Foreskin keratinocyte (primary cell): ENCODE measurements at places on chromosomes 3 and 15. TPM values are rescaled to one million over a fixed set of nuclear protein-coding genes. Genes with fewer than 3 reads are reported as not detected.

The RNU5B-1 gene
- not detected in 2 replicates for polyA plus RNA-seq

The LDHAL6B gene
- polyA plus RNA-seq = not detected in 2 replicates

The CYP8B1 gene
- polyA plus RNA-seq = not detected in 2 replicates

The GOLGA8S gene
- polyA plus RNA-seq = 0.02 TPM in 1 of 2 replicates, not detected in the other

The NCEH1 gene
- polyA plus RNA-seq = 4.9 and 6.3 TPM in 2 replicates

The CA12 gene
- 8.8 and 10.6 TPM in 2 replicates for polyA plus RNA-seq

The IQCF5 gene
- polyA plus RNA-seq = not detected in 2 replicates

The LACTB gene
- 10.8 and 11.0 TPM in 2 replicates for polyA plus RNA-seq

The SV2B gene
- polyA plus RNA-seq = not detected in 2 replicates

The CALML4 gene
- polyA plus RNA-seq = 5.5 and 8.1 TPM in 2 replicates

The USP4 gene
- polyA plus RNA-seq = 19.5 and 21.7 TPM in 2 replicates

The RTP3 gene
- polyA plus RNA-seq = not detected in 2 replicates

The MKRN2 gene
- polyA plus RNA-seq = 14.1 and 16.3 TPM in 2 replicates

- peak; percentile 42 for DNase-seq
Observed at GRCh38 chr3:172313671-172314070, 134.6 kb downstream of the GHSR start.

DNA sequence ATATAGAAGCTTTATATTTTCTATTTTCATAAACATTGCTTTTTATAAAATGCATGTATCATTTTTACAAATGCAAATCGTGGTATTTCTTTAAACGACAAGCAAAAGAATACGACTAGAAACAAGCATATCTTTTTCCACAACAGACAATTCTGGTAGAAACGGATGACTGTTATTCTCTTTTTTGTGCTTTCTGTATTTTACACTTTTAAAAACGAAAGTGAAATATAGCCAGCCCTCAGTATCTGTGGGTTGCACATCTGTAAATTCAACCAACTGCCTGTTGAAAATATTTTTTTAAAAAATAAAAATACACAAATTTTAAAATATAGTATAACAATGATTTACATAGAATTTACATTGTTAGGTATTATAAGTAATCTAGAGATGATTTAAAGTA is 61.3 kb downstream of the PRTG start:
- DNase-seq = no peak

GRCh38 chr3:37660782-37661181 is 200.9 kb upstream of the CTDSPL start:
- peak; percentile 86 for DNase-seq

DNA sequence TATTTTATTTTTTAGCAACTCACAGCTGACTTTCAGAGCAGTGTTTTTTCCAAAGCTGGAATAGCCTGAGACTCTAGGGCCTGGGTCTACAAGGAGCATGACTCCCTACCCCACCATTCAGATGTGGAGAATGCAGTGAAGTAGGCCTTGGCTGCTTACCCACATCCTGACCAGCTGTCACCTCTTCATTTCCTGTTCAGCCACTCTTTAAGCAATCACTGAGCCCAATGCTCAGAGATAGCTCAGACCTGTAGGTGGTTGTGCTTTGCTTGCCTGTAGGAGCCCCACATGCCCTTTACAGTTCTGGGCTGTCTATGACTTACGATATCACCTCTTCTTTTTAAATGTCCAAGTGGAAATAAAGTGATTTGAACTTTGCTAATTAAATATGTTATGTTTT is 148.1 kb downstream of the NEK11 start:
- DNase-seq = peak; percentile 19

GRCh38 chr15:33126559-33127290 is 67.8 kb downstream of the FMN1 start:
- DNase-seq = peak; percentile 90

DNA sequence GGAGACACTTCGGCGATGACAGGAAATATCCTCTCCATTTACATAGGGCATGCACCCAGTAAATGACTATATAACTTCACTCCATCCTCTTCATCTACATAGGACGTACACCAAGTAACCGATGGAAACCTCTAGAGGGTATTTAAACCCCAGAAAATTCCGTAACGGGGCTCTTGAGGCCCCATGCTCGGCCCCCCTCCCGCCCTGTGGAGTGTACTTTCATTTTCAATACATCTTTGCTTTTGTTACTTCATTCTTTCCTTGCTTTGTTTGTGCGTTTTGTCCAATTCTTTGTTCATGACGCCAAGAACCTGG is 7.5 kb upstream of the FAM107A start:
- DNase-seq = no peak

DNA sequence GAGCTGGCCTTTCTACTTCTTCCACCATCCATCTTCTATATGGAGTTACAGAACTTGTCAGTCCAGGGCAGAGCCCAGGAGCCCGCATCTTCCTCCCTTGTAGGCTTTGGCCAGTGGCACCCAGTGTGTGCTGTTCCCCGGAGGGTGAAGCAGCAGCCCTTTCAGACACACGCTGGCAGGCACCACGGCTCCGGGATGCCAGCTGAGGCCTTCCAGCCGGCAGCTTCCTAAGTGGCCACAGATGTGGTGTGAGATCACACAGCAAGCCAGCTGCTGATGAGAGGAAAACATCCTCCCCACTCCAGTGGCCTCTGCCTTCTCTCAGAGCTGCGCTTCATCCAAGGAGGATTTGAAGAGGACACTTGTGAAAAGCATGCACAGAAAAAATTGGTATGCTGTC is 24.1 kb downstream of the CRABP1 start:
- DNase-seq = no peak

DNA sequence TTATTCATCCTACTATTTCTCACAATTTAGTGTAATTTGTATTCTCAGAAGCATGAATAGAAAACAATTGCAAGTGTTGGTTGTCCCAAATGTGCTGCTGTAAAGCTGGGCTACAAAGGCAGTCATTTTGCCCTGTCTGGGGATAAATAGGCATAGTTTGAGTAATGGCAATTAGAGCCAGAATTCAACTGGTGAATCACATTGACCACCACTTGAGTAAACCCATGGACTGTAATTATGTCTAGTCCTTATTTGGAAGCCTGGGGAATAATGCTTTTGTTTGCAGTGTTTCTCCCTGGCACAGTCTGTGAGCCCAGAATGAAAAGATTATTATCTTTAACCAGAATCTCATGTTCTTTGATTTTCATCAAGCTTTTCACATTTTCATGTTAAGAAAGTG is 30.5 kb upstream of the CHL1 start:
- DNase-seq = no peak

- DNase-seq = no peak
Observed at GRCh38 chr3:164049847-164050246, 1028.4 kb downstream of the SI start.

DNA sequence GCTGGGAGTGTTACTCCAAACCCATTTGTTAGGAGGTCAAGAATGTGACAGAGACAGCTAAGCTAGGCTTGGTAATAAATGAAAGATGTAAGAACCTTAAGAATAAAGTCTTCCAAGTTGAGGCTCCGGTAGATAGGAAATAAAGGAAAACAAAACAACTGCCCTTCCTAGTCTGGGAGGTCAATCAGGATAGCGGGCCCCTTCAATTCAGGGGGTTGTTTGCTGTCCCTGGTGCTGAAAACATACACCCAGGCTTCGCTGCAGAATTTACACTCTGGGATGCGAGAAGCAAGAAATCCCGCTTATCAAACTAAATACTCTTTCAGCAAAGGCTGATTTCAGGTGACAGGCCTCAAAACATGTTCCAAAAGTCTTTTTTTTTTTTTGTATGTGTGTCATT is 393.4 kb downstream of the NTRK3 start:
- DNase-seq = peak; percentile 15

DNA sequence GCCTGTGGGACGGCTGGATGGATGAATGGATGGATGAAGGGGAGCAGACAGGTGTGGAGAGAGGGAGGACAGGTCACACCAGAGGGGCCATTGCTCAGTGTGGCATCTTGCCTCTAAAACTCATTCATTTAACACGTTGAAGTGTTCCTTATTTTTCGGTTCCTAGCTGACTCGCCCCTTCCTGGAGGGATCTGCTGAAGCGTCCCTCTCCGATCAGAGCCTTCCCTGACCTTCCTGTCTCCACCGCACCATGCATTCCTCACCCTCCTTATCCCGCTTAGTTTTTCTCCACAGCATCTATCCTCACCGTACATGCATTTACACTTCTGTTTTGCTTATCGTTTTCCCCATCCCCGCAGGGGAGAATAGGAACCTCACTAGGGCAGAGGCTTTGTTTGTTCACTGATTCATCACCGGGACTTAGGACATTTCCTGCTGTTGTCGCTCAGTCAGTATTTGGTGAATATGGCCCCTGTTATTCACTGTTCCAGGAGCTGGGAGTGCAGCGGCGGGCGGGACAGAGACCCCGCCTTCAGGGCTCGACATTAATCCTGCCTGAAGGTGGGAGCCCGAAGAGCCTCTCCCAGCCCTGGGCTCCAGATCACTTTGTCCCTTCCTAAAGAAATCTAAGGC is 32.0 kb downstream of the FOXL2 start:
- DNase-seq = peak; percentile 49

- DNase-seq = no peak
Observed at GRCh38 chr3:104347291-104347690, 1019.4 kb upstream of the ALCAM start.

DNA sequence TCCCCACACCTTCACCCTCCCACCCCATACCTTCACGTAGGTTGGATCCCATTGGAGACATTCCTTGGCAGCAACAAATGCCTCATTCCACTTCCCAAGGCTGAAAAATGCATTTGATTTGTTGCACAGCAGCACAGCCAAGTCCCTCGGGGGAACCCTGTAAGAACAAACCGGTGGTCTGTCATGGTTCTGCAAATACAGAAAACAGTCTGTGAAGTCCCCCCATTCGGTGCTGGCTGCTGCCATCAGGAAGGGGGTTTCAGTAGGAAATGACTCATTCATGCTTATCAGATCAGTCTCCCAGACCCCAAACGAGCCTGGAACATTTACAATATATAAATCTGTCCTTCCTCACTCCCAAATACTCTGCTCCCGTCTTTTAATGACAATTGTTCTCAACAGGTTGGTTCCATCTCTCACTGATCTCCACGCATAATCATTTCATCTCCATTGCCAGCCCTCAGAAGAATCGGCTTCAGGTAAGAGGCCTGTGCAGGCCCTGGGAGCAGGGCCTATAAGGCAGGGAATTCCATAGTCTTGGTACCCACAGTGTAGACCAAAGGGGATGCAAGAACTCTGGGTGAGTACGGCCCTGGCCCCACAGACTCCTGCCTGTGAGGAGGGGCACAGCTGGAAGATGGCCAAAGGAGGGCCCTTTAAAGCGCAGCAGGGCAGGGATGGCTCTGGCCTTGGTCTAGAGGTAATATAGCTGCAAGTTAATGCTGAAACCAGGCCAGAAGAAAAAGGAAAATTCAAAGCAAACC is 41.6 kb downstream of the TRANK1 start:
- DNase-seq = no peak

GRCh38 chr3:5282703-5283102 is 95.2 kb downstream of the EDEM1 start:
- no peak for DNase-seq

- peak; percentile 87 for DNase-seq
Observed at GRCh38 chr3:88986834-88987233, 120.6 kb upstream of the EPHA3 start.

GRCh38 chr3:194489736-194490612 is 3.2 kb upstream of the ATP13A3 start:
- no peak for DNase-seq

DNA sequence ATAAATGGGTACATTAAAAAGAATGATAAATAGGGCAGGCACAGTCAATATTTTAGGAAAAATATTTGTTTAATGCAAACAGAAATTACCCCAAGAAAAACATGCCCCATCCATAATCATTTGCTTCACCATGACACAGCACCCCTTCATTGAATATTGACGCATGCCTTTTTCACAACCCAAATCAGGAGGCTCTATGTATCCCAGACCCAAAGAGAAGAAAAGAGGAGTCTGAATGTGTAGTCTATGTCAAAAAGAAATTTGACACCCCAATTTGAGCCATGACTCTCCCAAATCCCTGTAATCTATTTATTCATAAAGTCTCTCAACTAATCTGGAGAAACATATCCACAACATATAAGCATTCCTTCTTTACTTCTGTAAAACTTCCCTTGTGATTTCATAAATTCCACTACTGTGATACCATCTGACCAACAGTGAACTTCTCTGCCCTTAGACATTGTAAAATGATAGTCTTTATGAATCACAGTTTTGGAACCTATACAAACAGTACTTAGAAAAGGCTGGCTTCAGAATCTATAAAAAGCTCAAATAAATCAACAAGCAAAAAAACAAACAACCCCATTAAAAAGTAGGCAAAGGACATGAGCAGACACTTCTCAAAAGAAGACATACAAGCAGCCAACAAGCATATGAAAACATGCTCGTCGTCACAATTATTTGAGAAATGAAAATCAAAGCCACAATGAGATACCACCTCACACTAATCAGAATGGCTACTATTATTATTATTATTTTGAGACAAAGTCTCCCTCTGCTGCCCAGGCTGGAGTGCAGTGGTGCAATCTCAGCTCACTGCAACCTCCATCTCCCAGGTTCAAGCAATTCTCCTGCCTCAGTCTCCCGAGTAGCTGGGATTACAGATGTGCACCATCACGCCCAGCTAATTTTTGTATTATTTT is 53.4 kb upstream of the XRN1 start:
- peak; percentile 34 for DNase-seq

DNA sequence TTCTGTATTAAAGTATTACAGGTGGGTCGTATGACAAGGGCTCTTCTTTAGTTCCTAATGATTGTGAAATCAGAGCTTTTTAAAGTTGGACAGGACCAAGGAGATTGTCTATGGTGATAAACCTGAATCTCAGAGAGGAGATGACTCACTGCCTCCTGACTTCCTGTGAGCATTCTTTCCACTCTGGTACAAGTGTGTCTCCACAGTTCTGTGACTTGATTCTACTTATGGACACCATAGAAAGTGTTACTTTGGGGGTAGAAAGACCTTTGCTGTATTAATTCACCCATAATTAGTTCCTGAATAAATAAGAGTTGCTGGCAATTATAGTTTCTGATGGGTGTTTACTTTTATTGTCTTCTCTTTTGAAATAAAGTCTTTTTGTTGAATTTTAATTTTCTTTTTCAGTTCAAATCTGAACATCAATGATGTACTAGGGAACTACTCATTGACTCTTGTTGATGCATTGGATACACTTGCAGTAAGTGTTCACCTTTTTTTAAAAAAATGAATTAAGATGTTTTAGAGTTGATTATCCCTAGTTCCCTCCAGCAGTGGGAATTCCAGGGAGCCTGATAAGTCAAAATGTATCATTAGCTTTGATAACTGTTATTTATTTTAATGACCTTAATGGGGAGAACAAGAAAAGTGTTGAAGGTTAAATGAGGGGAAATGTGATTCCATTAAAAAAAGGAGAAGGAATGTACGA is 7.4 kb downstream of the EDEM1 start:
- peak; percentile 89 for DNase-seq

- peak; percentile 81 for DNase-seq
Observed at GRCh38 chr15:60804986-60805949, 326.3 kb upstream of the ICE2 start.

- DNase-seq = no peak
Observed at GRCh38 chr3:12746419-12746818, 12.6 kb downstream of the TMEM40 start.

DNA sequence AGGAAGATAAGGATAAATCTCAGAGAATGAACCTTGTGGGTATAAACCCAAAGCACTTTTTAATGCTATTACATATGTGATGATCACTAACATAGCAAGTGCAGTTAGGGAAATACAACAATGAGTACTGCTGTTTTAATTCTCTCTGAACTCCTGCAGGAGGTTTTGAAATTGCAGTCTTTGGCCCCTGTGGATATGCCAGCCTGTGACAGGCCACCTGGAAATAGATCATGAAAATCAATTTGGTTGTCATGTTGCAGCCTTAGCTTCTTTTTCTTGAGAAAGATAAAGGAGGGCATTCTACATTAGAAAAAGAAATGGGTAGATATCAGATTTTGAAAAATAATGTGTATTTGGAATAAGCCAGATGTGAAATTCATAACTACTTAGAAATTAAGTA is 103.6 kb downstream of the RSRC1 start:
- DNase-seq = no peak

GRCh38 chr15:75920079-75920478 is 16.4 kb downstream of the FBXO22 start:
- no peak for DNase-seq
